Uterus (tissue), 4 donors: ENCODE measurements at places on chromosomes 7 and 10. TPM values are rescaled to one million over a fixed set of nuclear protein-coding genes. Genes with fewer than 3 reads are reported as not detected.

DNA sequence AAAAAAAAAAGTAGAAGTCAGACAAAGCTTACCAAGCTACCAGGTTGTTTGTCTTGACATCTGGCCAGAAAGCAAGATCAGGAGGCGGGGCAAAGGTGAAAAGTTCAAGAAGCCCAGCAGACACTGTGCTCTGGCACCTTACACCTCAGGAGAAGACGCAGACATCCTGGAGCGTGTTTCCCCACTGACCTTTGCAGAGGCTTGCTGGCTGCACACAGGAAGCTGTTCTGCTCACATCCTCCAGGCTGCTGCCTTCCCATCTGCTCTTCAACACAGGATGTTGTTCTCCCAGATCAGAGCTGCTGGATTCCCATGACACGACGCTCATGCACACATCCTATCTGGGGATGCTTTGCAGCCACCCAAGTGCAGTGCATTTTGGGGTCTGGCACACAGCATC, 174.4 kb upstream of the KIAA1217 start:
- no peak for DNase-seq
- H3K4me1 ChIP-seq, result no peaks in the 10 kb centered on the region
- no peaks in the 10 kb centered on the region for H3K27me3 ChIP-seq

GRCh38 chr7:83065714-83066113, 97.0 kb downstream of the PCLO start:
- H3K4me3 ChIP-seq, result no peak overlapping the region
- DNase-seq, result no peak
- H3K36me3 ChIP-seq, result no peaks in the 10 kb centered on the region
- no peak overlapping the region for H3K27ac ChIP-seq
- no peaks in the 10 kb centered on the region for H3K27me3 ChIP-seq

DNA sequence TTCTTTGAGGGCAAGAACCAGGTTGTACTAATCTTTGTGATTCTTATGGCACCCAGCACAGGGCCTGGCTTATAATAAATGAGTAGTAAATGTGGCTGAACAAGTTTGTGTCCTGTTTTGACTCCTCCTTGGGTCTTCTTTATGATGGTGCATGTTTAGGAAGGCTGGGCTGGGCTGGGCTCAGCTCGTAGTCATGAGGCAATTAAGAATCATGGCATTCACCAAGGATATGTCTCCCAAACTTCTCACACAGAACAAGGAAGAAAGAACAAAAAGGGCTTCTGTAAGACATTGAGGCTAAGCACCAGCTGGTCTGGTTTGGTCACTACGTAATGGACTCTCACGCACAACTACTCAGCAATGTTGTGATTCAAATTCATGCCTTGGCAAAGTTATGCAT, 30.5 kb upstream of the YAE1 start:
- no peak overlapping the region for H3K4me3 ChIP-seq
- H3K4me1 ChIP-seq, result no peaks in the 10 kb centered on the region
- H3K36me3 ChIP-seq, result no peaks in the 10 kb centered on the region
- H3K27me3 ChIP-seq, result no peaks in the 10 kb centered on the region

DNA sequence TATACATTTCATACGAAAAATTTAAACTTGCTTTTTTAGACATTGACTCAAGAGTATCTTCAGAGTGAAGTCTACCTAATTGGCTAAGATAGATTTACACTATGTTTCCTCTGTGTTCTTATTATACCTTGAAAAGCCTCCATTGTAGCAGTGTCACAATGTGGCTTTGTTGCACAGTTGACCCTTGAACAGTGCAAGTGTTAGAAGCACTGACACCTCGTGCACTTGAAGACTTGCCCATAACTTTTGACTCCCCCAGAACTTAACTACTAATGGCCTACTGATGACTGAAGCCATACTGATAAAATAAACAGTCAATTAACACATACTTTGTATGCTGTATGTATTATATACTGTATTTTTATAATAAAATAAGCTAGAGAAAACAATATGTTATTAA, 84.3 kb downstream of the CPED1 start:
- no peaks in the 10 kb centered on the region for H3K4me1 ChIP-seq
- peak overlapping the region; percentile 10 for H3K27ac ChIP-seq
- no peaks in the 10 kb centered on the region for H3K27me3 ChIP-seq

GRCh38 chr7:7122701-7123281, 59.6 kb upstream of the C1GALT1 start:
- H3K36me3 ChIP-seq, result no peaks in the 10 kb centered on the region
- no peaks in the 10 kb centered on the region for H3K4me1 ChIP-seq
- no peak for DNase-seq
- H3K27ac ChIP-seq, result no peak overlapping the region
- no peaks in the 10 kb centered on the region for H3K27me3 ChIP-seq
- no peak overlapping the region for H3K4me3 ChIP-seq

DNA sequence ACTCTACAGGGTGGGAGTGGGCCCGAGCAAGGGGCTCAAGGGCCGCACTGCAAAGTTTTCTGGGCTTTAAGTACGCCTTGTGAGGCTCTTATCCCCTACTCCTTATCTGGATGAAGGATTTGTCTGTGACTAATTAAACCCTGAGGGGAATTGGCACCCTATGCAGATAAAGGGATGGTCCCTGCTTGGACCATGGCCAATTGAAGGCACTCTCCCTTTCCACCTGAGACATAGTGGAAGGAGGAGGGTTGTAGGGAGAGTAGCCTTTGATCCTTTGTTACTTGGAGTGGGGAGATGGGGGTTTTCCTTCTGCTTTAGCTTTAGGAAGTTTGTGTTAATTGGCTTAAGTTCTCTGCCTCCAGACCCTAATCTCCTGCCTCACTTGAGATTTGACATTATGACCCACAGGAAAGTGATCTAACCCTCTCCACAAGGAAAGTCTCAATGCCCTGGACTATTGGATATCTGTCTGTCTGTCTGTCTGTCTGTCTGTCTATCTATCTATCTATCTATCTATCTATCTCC, 1158.8 kb upstream of the SORCS1 start:
- no peaks in the 10 kb centered on the region for H3K36me3 ChIP-seq
- DNase-seq, result no peak
- H3K27me3 ChIP-seq, result no peaks in the 10 kb centered on the region
- H3K4me1 ChIP-seq, result no peaks in the 10 kb centered on the region
- H3K4me3 ChIP-seq, result no peak overlapping the region

- H3K36me3 ChIP-seq, result no peaks in the 10 kb centered on the region
- no peak overlapping the region for H3K27ac ChIP-seq
- no peaks in the 10 kb centered on the region for H3K4me1 ChIP-seq
- no peaks in the 10 kb centered on the region for H3K27me3 ChIP-seq
These were observed 202.7 kb downstream of the DNAJB6 start for GRCh38 chr7:157539521-157539920.

DNA sequence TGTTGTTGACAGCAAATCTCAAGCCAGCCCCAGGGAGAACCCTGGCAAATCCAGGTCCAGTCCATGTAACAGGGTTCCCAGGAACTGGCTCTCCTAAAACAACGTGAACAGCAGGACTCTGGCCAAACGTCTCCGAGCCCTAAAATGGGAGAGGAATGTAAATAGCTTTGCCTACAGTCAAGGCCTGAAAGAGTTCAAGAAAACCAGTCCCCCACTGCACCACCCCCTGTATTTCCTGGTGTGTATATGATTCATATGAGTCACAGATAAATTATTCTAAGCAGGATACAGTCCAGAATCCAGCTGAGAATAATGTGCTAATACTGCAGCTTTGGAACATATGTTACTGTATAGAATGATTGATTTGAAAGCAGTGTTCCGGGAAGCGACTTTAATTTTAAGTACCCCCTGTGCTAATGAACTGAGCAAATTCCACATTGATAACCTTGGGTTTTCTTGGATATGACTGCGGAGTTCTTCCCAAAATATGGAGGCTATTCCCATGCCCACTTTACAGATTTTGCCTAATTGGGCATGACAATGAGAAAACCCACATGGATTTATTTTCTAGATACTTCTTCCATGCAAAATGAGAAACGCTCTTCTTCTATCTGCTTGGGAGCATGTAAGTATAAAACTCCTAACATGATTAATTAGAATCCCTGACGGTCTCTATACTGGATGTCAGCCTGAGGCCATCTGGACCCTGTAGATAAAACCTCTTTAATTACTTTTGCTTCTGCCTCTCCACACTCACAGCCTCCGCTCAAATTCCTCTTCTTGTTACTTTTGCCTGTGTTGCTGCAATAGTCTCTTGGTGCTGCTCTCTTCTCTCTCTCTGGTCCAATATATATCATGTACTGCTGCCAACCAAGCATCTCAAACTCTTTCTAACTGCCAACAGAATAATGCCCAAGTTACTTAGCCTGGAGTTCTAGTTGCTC, 50.2 kb downstream of the LAMB4 start:
- H3K36me3 ChIP-seq, result no peaks in the 10 kb centered on the region
- no peak overlapping the region for H3K4me3 ChIP-seq
- DNase-seq, result no peak
- no peaks in the 10 kb centered on the region for H3K27me3 ChIP-seq

GRCh38 chr10:124886195-124886594, 55.7 kb upstream of the ZRANB1 start:
- no peaks in the 10 kb centered on the region for H3K36me3 ChIP-seq
- H3K27ac ChIP-seq, result no peak overlapping the region
- H3K4me3 ChIP-seq, result no peak overlapping the region
- no peaks in the 10 kb centered on the region for H3K27me3 ChIP-seq
- DNase-seq, result no peak
- no peaks in the 10 kb centered on the region for H3K4me1 ChIP-seq

- no peaks in the 10 kb centered on the region for H3K36me3 ChIP-seq
- H3K4me1 ChIP-seq, result no peaks in the 10 kb centered on the region
These were observed 33.3 kb upstream of the SH2B2 start for GRCh38 chr7:102253066-102253972.

GRCh38 chr10:72259491-72260238, 14.1 kb upstream of the DDIT4 start:
- H3K27me3 ChIP-seq, result no peaks in the 10 kb centered on the region
- DNase-seq, result no peak
- no peaks in the 10 kb centered on the region for H3K36me3 ChIP-seq
- peak overlapping the region; percentile 99 for H3K27ac ChIP-seq

GRCh38 chr7:106679153-106679931, 18.4 kb upstream of the CCDC71L start:
- no peak overlapping the region for H3K27ac ChIP-seq
- H3K27me3 ChIP-seq, result no peaks in the 10 kb centered on the region
- H3K36me3 ChIP-seq, result no peaks in the 10 kb centered on the region
- no peak overlapping the region for H3K4me3 ChIP-seq

- no peaks in the 10 kb centered on the region for H3K36me3 ChIP-seq
- no peak for DNase-seq
- no peak overlapping the region for H3K27ac ChIP-seq
- H3K27me3 ChIP-seq, result no peaks in the 10 kb centered on the region
- no peaks in the 10 kb centered on the region for H3K4me1 ChIP-seq
These were observed 23.9 kb downstream of the KRIT1 start for GRCh38 chr7:92221766-92222165.

DNA sequence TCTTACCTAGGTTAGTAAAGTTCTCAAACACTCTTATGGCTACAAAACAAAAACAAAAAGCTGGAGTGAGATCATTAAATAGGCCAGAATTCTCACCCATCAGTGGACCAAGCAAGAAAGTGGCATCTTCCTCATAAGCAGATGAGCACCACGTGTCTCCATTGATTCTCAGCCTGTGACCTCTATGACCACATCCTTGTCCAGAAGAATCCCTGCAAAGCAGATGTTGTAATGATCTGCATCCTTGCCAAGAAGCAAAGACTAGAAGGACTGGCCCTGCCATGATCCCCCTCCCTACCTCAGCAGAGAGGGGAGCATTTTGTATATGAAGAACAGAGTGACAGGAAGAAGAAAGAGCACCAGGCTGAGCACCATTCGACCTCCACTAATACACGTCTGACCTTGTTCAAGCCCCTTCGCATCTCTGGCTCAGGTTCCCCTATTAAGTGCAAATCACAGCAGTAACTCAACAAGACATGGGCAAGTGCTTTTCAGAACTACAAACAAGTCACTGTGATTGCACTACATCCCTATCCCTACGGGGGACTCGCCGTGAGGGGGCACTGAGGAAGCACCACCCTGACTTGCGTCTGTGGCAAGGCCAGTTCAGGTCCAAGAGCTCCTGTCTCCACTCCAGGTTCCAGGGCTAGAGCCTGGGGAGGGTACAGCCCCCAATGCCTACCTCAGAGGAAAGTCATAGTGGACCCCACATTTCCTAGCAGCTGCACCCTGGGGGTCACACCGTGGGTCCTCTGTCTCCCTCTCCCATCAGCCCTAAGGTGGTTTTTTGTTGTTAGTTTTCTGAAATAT, 22.2 kb upstream of the RASSF4 start:
- no peaks in the 10 kb centered on the region for H3K4me1 ChIP-seq
- H3K36me3 ChIP-seq, result no peaks in the 10 kb centered on the region
- H3K4me3 ChIP-seq, result no peak overlapping the region
- no peak overlapping the region for H3K27ac ChIP-seq
- DNase-seq, result no peak

DNA sequence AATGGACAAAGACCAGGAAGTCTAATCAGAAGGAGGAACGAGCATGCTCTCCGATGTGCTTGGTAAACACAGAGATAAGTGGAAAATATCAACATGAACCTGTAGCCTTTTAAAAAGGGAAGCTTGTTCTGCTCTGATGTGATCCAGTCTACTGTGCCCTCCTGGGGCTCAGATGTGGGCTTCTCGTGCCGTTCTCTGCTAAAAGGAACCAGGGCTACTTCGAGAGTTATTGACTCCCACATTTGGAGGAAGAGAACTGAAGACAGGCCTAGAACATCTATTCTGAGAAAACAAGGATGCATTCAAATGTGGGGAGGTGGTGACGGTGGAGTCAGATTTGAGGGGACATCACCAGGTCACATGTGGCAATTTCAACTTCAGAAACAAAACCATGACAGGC, 325.4 kb downstream of the GLRX3 start:
- no peak overlapping the region for H3K4me3 ChIP-seq
- H3K4me1 ChIP-seq, result no peaks in the 10 kb centered on the region
- H3K27ac ChIP-seq, result no peak overlapping the region

DNA sequence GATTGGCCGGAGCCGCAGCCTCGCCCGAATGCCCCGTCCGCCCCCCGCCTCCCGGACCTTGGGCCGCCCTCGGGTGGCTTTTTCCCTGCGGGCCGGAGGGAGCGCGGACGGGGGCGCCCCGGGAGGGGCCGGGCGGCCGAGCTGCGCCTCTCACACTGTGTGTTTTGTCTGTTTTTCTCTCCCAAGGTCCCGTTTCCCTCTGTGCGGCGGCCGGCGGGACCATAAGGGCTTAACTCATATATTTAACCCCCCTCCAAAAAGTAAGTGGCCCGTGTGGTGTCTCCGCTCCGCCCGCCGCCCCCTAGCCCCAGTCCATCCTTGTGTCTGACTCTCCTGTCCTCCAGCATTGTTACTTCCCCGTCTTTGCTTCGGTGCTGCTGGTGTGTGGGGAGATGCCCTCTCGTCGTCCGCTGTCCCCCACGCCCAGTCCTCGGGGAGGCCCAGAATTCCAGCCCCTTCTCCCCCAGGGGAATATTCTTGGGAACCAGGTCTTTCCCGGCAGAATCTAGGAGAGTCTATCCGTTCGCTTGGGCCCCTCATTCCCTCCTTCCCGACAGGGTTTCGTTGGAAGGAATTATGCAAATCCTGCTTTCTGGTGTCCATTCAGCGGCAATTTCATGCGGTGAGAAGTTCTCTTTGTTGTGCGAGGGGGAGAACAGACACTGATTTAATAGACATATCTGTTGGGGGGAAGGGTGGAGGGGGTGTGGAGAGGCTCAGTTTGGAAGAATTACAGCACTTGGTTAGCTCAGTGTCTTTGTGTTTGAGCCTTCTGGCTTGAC, 1.3 kb downstream of the LCOR start:
- peaks cover 5% of the 10 kb centered on the region for H3K4me1 ChIP-seq
- H3K4me3 ChIP-seq, result peak overlapping the region; percentile 89
- H3K27ac ChIP-seq, result peak overlapping the region; percentile 99

SLC16A9 gene
- 10.5 TPM for total RNA-seq

ANKRD26 gene
- total RNA-seq, result 26.1 TPM

AS3MT gene
- total RNA-seq, result 0.51 TPM

TWIST1 gene
- 20.8 TPM for total RNA-seq

PNLIP gene
- total RNA-seq, result not detected

GNAI1 gene
- total RNA-seq, result 17.2 TPM

SFTPA1 gene
- not detected for total RNA-seq

SUN3 gene
- not detected for total RNA-seq

SLC16A12 gene
- 0.29 TPM for total RNA-seq

CCDC172 gene
- total RNA-seq, result not detected
